Purkinje cell (primary cell): ENCODE measurements at places on chromosomes 1 and 21. TPM values are rescaled to one million over a fixed set of nuclear protein-coding genes. Genes with fewer than 3 reads are reported as not detected.

Gene HORMAD1
- polyA plus RNA-seq: not detected in 2 replicates

Gene CFAP141
- polyA plus RNA-seq: not detected in 2 replicates

Gene SERTAD4
- 1.9 and 2.0 TPM in 2 replicates for polyA plus RNA-seq

Gene DIO1
- not detected in 2 replicates for polyA plus RNA-seq

Gene C1orf226
- polyA plus RNA-seq: 0.78 and 1.1 TPM in 2 replicates

Gene TRABD2B
- 2.7 and 6.1 TPM in 2 replicates for polyA plus RNA-seq

Gene WNT3A
- polyA plus RNA-seq: not detected in 2 replicates

Gene THEMIS2
- polyA plus RNA-seq: 0.43 and 0.78 TPM in 2 replicates

Gene CELA2A
- polyA plus RNA-seq: not detected in 2 replicates

Gene BMP8B
- polyA plus RNA-seq: not detected in 2 replicates

Gene CELA2B
- polyA plus RNA-seq: not detected in 2 replicates

Gene CLCA4
- polyA plus RNA-seq: not detected in 2 replicates
